ENCODE measurements at places on chromosomes 13 and 19.

DNA sequence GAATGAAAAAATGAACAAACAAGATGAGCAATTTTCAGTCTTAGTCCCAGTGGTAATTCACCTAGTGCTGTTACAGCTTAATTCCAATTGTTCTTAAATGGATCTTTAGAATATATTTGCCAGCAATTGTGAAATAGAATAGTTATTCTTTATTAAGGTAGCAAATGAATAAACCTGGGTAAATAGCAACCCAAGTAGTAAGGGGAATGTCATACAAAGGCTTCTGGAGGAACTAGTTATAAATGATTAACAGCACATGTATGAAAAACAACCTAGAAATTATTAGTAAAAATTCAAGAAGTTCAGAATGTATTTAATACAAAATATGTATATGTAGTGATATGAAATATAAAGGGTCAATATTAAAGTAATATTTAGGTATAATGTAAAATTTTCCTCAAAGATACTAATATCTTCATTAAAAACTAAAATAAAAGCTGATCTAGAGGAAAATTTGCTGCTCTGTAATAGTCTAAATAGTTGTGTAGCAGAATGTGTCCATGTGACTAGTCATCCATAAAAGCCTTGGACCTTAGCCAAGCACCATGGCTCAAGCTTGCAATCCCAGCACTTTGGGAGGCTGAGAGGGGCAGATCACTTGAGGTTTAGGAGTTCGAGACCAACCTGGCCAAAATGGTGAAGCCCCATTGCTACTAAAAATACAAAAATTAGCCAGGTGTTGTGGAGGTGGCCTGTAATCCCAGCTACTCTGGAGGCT is 535.9 kb upstream of the ATXN8OS start:
- no peak for DNase-seq

DNA sequence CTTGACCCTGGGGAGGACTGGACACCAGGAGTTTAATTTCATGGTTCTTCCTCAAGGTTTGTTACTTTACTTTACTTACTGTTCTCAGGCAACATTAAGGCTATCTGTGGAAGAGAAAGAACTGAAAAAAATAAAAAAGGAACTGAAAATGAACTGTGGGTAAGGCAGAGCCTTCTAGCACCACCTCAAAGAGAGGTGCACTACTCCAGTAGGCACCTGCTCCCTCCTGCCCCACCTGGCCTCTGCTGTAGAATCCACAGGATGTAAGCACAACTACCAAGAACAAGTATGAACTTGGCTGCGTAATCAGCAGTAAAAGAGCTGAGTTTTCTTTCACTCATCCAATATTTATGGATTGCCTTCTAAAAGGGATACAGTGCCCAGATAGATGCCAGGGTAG is 12.2 kb downstream of the ZNF112 start:
- no peak for DNase-seq

GRCh38 chr19:11025006-11025405 is 64.2 kb downstream of the SMARCA4 start:
- no peak for DNase-seq

DNA sequence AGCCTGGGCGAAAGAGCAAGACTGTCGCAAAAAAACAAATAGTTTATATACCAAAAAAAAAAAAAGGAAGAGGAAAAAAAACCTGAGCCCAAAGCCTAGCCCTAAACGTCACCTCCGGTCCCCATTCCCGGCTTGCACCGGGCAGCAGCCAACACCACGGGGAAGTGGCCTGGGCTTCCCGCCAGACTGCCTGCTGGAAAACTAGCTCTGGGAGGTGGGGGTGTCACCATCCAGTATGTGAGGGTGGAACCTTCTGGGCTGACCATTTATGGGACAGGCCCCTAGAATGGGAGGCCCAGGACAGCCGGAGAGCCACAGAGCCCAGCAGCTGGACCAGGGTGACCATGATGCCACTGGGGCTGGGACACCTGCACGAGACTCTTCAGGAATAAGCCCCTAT is 37.3 kb downstream of the IL12RB1 start:
- DNase-seq, result peak; percentile 86

DNA sequence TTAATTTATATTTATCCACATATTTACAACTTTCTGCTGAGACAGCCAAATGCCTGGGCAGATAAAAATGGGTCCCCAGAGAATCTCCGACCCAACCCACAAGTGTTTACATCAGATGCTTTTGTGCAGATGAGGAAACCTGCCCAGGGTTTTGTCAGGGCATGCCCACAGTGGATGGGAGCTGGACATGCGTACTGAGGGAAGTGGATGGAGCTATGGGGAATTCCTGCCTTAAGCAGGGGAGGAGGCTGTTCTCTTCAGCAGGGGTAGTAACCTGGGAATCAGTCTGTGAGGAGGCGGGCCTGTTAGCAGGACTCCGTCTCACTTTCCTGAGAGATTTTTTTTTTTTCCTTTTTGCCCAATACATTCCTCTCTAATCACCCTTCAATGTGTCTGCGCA is 122.9 kb downstream of the RFC3 start:
- no peak for DNase-seq

DNA sequence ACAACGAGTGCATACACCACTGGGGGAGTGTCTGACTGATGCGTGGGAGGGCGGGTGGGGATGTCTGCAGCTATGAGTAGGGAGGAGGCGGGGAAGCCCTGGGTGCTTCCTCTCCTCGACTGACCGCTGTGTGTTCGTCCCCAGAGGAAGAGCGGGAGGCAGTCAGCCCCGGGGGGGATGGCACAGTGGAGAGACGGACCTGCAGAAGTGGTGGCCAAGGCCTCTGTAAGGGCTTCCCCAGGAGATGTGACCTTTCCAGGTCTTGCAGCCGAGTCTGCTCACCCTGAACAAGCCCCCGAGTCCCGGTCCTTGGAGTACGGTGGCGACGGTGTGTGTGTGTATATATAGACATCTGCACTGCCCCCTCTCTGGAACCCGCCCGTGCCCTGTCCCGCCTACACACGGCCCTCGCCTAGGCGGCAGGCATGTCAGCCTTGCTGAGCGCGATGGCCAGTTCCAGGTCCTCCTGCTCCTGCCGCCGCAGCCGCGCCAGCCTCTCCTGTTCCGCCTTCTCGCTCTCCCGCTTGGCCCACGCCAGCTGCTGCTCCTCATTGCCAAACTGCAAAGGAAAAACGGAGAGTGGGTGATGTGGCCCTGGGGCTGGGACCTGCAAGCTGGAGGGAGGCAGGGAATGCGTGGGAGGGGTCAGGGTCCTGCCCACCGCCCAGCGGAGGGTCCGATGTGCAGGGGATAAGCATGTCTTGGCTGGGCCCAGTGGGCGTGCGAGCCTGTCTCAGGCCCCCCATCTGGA is 30.8 kb downstream of the KLF2 start:
- DNase-seq, result no peak

GRCh38 chr13:44865722-44866410 is 123.4 kb downstream of the NUFIP1 start:
- no peak for DNase-seq

DNA sequence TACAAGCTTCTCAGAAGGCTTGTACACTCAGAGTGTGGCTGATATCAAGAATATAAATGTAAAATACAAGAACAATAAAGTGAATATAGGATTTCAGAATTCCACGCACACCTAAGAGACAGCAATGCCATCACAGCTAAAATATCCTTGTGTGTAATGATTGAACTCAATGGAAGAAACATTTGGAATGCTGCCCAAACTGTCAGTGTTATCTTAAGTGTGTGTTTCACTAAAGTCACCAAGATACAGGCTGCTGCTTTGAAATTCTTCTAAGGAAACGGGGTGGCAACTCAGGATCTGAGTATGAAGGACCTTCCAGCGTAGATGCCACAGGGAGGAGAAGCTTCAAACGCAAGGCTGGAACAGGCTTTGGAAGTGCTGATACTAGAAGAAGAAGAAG is 86.8 kb downstream of the SGCG start:
- no peak for DNase-seq

DNA sequence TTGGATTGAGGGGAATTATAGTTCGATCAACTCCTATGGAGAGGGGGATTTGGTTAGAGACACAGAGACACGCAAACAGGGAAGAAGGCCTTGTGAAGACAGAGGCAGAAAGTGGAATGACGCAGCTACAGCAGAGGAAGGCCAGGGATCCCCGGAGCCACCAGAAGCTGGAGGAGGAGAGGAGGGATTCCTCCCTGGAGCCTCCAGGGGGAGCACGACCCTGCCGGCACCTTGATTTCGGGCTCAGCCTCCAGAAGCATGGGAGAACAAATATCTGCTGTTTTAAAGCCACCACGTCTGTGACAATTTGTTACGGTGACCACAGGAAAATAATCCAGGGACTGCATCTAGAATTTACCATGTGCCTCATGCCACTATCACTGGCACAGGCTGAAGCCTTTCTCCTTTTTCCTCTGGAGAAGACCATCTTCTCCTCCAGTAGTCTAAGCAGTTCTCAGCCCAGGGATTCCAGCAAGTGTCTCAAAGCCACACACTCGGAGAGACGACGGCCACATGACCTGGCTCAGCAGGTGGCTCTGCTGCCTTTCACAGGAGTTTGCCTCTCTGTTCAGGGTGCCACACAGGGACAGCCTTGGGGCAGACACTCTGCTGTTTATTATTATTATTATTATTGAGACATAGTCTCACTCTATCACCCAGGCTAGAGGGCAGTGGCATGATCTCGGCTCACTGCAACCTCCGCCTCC is 39.9 kb upstream of the CCNE1 start:
- DNase-seq, result peak; percentile 59

GRCh38 chr13:27341616-27342015 is 71.0 kb downstream of the RASL11A start:
- no peak for DNase-seq

DNA sequence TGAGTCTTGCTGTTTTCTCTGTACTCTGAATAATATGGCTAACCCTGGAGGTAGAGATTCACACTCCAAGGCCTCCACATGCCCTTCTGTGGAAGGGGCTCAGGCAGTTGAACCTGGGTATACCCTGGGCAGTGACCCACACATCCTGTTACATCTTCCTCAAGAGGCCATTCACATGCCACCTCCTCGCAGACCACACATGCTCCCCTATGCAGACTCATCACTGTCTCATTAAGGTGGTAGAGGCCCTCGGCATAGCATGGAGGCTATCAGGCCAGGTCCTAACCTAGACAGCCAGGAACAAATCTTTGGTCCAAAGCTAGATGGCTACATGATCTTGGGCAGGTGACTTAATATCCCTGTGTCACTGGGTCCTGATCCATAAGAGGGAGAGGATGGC is 363.9 kb upstream of the ZNF507 start:
- no peak for DNase-seq

DNA sequence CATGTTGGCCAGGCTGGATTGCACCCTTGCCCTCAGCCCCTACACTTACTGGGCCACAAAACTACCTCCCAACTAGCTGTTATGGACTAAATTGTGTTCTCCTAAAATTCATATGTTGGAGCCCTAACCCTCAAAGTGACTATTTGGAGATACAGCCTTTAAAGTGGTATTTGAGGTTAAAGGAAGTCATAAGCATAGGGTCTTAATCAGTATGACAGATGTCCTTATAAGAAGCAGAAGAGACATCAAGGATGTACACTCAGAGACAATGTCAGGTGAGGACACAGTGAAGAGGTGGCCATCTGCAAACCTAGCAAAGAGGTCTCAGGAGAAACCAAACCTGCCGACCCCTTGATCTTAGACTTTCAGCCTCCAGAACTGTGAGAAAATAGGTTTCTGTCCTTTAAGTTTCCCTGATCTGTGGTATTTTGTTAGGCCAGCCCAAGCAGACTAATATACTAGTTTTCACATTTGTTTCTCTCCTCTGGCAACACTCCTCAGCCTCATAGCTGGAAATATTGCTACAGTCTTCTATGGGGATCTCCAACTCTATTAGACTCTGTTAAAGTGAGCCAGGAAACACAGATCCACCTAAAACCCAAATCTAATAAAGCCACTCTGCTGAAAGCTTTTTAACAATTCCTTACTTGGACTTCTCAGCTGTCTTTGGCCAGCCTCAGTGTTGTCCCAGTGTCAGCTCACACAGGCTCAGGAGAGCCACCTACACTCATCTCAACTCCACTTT is 256.5 kb downstream of the TBC1D4 start:
- no peak for DNase-seq

- DNase-seq, result no peak
Measured at GRCh38 chr19:28554321-28555091, 658.4 kb downstream of the UQCRFS1 start.

DNA sequence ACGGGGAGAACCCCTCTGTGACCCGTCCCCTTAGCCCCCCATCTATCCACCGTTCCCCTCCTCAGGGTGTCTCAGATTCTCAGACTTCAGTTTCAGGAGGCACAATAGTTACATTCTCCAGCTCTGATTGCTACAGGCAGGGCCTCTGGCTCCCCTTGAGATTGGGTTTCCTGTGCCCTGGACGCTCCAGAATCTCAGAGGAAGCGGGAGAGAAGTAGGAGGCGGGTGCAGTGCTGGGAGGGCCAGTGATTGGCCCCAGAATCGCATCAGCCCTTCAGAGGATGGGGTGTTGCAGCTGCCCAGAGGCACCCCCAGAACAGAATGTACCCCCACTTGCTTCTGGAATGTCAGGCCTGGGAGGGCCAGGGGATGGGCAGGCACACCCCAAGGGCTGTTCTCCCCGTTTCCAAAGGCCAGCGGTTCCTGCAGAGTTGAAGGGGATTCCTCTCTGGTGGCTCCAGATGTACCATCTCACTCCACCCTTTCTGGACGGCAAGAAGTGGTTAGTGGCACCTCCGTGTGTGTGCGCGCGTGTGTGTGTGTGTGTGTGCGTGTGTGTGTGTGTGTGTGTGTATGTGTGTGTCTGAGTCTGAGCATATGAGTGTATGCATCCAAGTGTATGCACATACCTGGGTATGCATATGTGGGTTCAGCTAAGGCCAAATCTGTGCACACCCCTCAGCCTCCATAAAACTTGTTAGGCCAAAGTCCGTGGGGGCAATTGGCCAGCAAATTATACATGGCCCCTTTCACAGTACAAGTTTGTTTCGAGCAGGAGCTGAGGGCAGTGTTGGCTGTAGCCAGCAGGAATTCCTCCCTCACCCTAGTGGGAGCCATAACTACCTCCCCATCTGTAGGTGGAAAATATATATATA is 35.5 kb downstream of the LYL1 start:
- DNase-seq, result no peak

- DNase-seq, result no peak
Measured at GRCh38 chr13:90027409-90027808, 1320.1 kb upstream of the MIR17HG start.

- no peak for DNase-seq
Measured at GRCh38 chr13:80245162-80245733, 95.7 kb downstream of the SPRY2 start.

- no peak for DNase-seq
Measured at GRCh38 chr19:36046443-36047050, 7.5 kb downstream of the THAP8 start.

DNA sequence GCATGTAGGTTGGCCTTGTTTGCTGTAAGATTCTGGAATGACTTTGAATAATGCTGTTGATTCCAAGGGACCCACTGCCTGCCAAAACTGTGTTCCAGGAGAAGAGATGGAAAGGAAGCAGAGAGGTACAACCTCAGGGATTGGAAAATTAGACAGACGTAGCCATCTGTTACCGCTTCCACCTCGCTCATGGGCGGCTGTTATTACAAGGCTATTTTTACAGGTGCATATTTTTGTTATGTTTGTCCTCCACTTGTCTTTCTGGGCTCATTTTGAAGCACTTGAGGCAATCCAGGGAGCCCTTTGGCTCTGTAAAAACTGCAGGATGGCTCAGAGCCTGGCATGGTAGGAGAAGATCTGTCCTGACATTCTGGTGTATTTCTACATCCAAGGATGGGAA is 276.4 kb upstream of the TMTC4 start:
- DNase-seq, result no peak

- no peak for DNase-seq
Measured at GRCh38 chr19:45789035-45789786, 3.4 kb downstream of the DMWD start.

- no peak for DNase-seq
Measured at GRCh38 chr19:20259615-20260014, 92.6 kb downstream of the ZNF486 start.

- DNase-seq, result no peak
Measured at GRCh38 chr13:50686551-50686950, 156.9 kb downstream of the DLEU7 start.

GRCh38 chr13:32910530-32910929 is 105.7 kb upstream of the KL start:
- no peak for DNase-seq
